WTC11 (cell line): ENCODE measurements at places on chromosomes 11 and 22. TPM values are rescaled to one million over a fixed set of nuclear protein-coding genes. Genes with fewer than 3 reads are reported as not detected.
A peak's percentile ranks its signal among the peaks of the same experiment; 100 is the strongest.

DNA sequence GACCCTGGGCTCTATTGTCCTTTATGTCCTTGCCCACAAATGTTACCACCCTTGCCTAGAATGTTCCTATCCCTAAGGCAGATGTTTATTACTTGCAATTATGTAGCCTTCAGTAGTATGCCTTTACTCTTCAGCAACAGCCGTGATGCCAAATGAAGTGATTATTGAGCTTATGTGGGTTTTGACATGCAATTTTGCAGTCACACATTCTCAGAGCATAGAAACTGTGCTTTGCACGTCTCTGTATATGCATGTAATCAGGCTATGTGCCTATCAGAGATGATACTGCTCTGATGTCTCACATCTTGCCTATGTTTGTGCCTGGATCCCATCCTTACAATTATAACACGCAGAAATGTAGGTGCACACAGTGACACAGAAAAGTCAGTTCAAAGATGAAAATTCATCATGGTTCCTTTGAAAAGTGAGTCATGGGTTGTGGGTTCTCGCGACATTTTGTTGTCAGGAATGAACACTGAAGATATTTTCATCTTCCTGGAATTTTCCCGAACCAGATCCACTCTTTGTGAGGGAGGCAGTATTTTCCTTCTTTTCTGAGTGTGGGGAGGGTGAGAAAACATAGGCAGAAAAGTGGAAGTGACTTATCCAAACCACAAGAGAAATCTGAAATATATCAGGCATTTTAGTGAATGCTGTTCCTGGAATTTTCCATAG is 81.1 kb downstream of the BMAL1 start:
- H3K27me3 ChIP-seq: no peaks in the 10 kb centered on the region
- no peak for DNase-seq
- H3K4me1 ChIP-seq: 0 out of 2 replicates have a peak, but pooled peaks cover 3% of the 10 kb centered on the region
- H3K4me3 ChIP-seq: no peak overlapping the region
- H3K36me3 ChIP-seq: no peaks in the 10 kb centered on the region
- H3K27ac ChIP-seq: no peak overlapping the region

The LRP4 gene
- 27.6 to 39.5 TPM (median 28.0 TPM) in 3 replicates for total RNA-seq

The SERHL2 gene
- 0.37 to 1.1 TPM (median 0.92 TPM) in 3 replicates for total RNA-seq

The CHCHD10 gene
- 170 to 198 TPM (median 171 TPM) in 3 replicates for total RNA-seq

DNA sequence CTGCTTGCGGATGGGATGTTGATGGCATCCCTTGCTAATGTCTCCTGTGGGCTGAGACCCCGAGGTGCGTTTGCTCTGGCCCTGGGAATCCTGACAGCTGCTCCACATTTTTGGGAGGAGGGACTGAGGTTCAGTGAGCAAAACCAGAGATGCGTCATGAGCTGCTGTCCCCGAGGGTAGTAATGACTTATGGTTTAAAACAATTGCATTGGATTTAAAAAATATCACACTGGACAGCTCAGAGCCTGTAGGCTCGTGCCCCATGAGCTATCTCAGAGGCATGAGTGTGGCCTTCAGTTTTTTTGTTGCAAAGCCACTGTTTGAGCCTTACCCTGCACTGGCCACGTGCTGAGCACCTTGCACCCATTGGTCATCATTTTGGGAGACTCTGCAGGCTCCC is 20.9 kb upstream of the PARVG start:
- peak overlapping the region; percentile 26 for H3K27ac ChIP-seq
- H3K4me3 ChIP-seq: no peak overlapping the region
- peaks cover 41% of the 10 kb centered on the region for H3K4me1 ChIP-seq
- H3K36me3 ChIP-seq: no peaks in the 10 kb centered on the region
- no peak for DNase-seq

The MMP1 gene
- total RNA-seq: 0.11 TPM in 1 of 3 replicates, not detected in the others

DNA sequence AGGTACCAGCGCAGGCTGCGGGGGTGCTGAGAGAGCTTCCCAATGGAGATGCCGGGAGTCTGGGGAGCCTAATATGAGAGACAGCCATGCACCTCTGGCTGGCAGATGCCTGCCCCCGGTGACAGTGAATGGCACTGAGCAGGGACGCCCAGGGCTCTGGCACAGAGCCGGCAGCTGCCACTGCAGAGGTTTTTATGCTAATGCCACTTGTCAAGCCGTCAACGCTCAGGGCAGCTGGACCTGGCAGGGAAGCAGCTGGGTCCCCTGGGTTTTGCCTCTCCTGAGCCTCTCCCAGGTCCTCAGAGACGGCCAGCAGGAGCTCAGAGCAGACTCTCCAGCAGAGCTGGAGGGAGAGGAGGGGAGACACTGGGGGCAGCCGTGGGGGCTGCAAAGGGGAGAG is 573.6 kb downstream of the BUD13 start:
- no peaks in the 10 kb centered on the region for H3K36me3 ChIP-seq
- H3K27me3 ChIP-seq: peaks cover 7% of the 10 kb centered on the region
- no peak overlapping the region for H3K4me3 ChIP-seq
